ENCODE measurements at places on chromosomes 3 and 15.

GRCh38 chr3:7160689-7161088 is 299.8 kb downstream of the GRM7 start:
- DNase-seq = no peak

GRCh38 chr15:89817701-89818280 is 3.1 kb upstream of the ANPEP start:
- no peak for DNase-seq

DNA sequence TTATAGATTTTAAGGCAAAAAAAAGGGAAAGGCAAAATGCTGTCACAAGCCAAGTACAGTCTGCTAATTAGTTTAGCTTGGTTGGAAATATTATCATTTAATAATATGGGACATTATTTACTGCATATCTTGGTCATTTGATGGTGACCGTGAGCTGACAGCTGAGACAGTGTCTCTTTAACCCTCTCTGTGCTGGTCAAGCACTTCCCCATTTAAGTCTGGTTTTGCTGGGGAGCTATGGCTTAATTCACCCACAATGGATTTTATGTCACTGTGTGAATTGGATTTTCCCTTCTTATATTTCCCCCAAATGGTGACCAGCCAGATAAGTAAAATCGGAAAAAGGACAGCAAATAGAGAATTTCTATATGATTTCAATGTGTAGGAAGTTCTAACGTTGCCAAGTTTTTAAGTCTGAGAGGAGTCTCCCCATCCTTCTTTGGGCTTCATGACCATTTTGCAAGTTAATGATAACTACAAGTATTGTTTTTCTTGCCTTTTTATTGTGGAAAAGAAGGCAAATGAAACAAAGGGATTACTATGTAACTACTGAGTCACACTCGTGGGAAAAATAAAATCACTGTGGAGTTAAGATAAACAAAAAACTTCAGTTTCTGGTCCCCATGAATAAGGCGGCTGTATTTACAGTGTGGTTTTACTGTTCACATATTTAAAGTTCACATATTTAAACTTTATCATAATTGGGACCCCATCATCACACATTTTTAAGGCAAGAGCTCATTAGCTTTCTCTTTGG is 373.5 kb downstream of the NR2F2 start:
- no peak for DNase-seq

GRCh38 chr15:52289629-52290081 is 5.9 kb downstream of the MYO5C start:
- peak; percentile 42 for DNase-seq

- no peak for DNase-seq
Measured at GRCh38 chr15:66482539-66482938, 15.0 kb downstream of the SNAPC5 start.

DNA sequence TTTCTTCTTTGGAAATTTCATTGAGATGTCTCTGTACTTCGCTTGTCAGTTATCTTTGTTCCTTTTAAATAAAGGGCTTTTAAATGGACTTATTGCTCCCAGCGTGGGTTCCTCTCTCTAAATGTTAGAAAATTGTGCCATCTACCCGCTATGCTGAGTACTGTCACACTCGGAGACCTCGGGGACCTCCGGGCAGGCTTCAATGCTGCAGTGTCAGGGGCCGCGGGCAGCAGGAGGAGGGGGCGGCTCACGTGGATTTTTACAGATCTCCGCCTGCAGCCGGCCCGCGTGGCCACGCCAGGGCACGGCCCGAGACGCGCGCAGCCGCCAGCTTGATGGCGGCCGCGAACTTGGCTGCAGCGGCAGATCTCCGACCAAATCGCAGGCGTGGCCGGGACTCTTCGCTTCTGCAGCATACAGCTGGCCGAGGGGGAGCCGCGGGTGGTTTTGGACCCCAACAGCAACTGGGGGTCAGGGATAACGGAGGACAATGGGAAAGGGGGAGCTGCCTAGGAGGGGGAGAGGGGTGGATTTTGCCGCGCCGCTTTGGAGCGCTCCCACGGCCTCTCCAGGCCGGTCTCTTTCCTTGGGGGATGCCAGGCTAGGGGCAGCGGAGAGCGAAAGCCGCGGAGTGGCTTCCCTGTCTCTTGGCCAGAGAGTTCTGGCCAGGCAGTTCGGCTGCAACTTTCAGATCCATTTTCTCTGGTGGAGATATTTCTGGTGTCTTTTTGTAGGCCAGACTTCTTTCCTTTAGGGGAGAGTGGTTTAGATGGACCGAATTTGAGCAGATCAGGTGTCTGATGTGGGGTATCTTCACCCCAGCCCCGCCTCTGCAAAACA is 15.3 kb downstream of the NR2F2 start:
- DNase-seq = peak; percentile 85

GRCh38 chr15:78840661-78841375 is 29.6 kb upstream of the ADAMTS7 start:
- peak; percentile 32 for DNase-seq

GRCh38 chr3:174891524-174892203 is 32.5 kb downstream of the NAALADL2 start:
- peak; percentile 31 for DNase-seq

- DNase-seq = no peak
Measured at GRCh38 chr3:144743225-144743668, 771.6 kb downstream of the DIPK2A start.

- DNase-seq = no peak
Measured at GRCh38 chr3:105304487-105304886, 62.2 kb upstream of the ALCAM start.

GRCh38 chr15:65323071-65323511 is 18.6 kb downstream of the RNU5B-1 start:
- DNase-seq = no peak

GRCh38 chr3:142604940-142605339 is 8.7 kb downstream of the PLS1 start:
- no peak for DNase-seq

- no peak for DNase-seq
Measured at GRCh38 chr15:20665653-20666052, 124.1 kb upstream of the GOLGA6L6 start.

DNA sequence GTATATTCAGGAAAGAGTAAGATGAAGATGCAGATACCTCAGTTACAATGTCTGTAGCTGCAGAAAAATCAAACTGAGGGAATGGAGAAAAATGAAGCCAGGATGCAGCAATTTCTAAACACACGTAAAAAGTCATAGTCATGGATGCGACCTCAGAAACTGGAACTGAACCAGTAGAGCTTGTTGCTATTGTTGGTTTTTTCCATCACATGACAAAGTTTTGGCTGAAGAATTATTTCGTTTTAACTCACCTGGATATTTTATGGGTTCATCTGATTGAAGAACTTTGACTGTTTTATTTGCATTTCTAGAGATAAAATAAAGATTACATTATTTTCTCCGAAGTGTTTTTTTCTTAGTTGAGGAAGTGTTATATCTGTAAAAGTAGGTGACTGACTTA is 591.2 kb downstream of the ZBBX start:
- no peak for DNase-seq

Measured in mesendoderm (in vitro differentiated cells).